ENCODE measurements at places on chromosomes 13 and 19. TPM values are rescaled to one million over a fixed set of nuclear protein-coding genes. Genes with fewer than 3 reads are reported as not detected.
A peak's percentile ranks its signal among the peaks of the same experiment; 100 is the strongest.

The CLEC11A gene
- 147 TPM for total RNA-seq

The LMTK3 gene
- total RNA-seq = 0.88 TPM

DNA sequence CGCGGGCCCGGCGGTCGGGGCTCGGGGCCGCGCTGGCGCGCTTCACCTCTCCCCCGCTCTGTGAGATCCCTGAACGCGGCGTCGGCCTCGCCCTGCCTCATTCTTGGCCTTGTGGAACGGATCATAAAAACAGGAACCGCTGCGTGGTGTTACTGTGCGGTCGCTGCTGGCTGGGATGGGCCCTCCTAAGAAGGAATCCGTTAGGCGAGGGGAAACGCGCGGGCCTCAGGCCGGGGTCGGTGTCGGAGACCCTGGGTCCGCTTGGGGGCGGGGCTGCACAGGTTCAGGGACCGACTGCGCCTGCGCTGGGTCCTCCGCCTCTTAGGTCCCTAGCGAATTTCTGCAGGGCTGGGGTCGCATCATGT lies 381 bp downstream of the CKAP2 start:
- peak; percentile 15 for DNase-seq
- H3K27ac ChIP-seq = peak overlapping the region; percentile 95
- peak overlapping the region; percentile 98 for H3K4me3 ChIP-seq
- peaks cover 15% of the 10 kb centered on the region for H3K36me3 ChIP-seq
- H3K4me1 ChIP-seq = peaks cover 73% of the 10 kb centered on the region

- H3K27me3 ChIP-seq = no peaks in the 10 kb centered on the region
- H3K36me3 ChIP-seq = peaks cover 29% of the 10 kb centered on the region
- H3K4me1 ChIP-seq = peaks cover 42% of the 10 kb centered on the region
Observed at GRCh38 chr19:10660346-10660745, 6.2 kb downstream of the ILF3 start.

DNA sequence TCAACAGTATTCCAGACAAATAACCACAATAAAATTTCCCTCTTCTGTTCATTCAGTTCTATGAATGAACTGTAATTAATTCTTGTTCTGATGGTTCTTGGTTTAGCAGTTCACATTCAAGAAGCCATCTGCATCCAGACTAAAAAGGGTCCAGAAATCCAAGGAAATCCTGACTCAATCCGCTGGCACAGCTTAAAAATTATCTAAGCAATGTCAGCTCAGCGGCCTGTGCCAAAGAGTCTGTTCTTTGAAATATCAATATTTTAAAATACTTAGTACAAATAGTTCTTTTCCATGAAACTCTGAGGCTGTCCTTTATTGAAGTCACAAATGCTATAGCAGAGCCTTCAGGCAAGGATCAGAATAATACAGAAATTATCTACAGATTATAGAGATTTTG lies 57.2 kb downstream of the DHRS12 start:
- H3K27ac ChIP-seq = no peak overlapping the region
- peaks cover 59% of the 10 kb centered on the region for H3K36me3 ChIP-seq
- H3K27me3 ChIP-seq = no peaks in the 10 kb centered on the region

DNA sequence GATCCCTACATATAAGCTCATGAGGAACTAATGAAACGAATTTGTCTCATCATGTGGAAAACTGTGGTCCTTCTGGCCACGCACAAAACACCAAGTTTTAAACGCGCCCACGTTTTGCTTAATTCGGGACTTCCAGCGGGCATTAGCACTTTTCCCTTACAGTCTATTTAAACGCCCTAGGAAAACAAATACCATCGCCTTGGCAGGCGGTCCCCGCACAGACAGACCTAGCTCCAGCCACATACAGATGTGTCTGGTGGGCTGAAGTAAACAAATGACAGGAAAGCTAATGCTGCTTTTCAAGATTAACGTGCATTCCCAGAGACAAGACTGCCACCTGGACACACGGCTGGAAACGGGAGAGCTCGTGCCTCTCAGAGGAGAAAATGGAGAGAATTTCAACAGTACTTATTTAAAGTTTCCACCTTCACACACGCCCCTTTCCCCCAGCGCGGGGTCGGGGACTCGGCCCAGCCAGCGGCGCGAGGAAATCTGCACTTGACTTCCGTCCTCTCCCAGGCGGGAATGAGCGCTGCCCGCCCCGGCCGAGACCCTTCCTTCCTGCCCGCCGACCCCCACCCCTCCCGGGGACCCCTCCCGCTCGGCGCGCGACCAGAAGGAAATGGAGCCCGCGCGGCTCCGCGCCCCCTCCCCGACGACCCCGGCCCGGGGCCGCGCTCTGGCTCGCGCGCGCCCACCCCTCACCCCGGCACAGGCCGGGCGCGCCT lies 931 bp downstream of the USP12 start:
- H3K36me3 ChIP-seq = no peaks in the 10 kb centered on the region
- peaks cover 63% of the 10 kb centered on the region for H3K4me1 ChIP-seq
- DNase-seq = peak; percentile 26

DNA sequence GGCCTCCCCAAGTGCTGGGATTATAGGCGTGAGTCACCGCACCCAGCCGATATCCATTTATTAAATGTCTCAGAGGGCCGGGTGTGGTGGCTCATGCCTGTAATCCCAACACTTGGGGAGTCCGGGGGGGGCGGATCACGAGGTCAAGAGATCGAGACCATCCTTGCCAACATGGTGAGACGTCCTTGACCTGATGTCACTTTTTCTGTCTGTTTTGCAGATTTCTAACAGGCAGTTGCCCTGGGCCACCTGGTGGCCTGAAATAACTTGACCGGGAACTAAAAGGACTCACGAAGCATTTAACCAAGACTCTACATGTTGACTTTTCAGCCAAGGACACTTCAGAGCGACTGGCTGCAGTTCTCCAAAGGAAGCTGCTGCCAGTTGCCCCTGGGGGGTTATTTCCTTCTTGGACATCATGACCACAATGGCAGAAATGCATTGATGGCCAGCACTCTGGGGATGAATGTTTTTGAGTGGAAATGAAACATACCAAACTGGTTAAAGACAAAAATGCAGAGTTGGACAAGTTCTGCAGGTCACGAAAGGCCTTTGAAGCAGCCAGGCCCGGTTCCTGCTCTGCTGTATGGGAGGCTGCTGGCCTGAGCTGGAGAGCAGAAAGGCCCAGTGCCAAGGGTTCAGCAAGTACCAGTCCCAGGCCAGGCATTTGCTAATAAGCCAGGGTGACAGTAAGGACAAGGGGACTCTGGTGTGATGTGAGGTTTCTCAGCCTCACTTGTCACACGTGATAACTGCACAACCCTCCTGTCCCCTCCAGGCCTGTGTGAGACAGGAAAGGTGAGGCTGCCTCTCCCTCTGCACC lies 8.3 kb downstream of the ZNF837 start:
- no peak for DNase-seq
- H3K4me3 ChIP-seq = no peak overlapping the region
- H3K4me1 ChIP-seq = no peaks in the 10 kb centered on the region
- no peak overlapping the region for H3K27ac ChIP-seq
- H3K36me3 ChIP-seq = no peaks in the 10 kb centered on the region

- peak within 1 kb of the TSS; percentile 98 for H3K4me3 ChIP-seq
- peak within 1 kb of the TSS; percentile 100 for H3K27ac ChIP-seq
- peaks cover 16% of the 10 kb centered on the region for H3K4me1 ChIP-seq
- peaks cover 12% of the 10 kb centered on the region for H3K36me3 ChIP-seq
Observed at GRCh38 chr19:10835754-10836478, at the start of gene TMED1. TSS of gene TMED1 (minus strand) at chr19:10836212. CDS start at chr19:10836191, 21 bp downstream.

DNA sequence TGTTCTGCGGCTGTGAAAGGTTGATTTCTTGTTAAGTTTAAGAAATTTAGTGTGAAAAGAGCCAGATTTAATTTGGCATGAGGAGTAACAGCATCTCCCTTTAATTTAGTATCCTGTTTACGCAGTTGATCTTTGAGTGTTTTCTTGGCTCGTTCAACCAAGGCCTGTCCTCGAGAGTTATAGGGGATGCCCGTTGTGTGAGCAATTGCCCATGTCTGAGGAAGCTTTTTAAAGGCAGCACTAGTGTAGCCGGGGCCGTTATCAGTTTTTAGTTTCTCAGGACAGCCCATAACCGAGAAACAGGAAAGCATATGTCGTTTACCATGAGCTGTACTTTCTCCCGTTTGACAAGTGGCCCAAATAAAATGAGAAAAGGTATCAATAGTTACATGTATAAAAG lies 47.5 kb upstream of the ZNF43 start:
- H3K4me1 ChIP-seq = no peaks in the 10 kb centered on the region
- no peak overlapping the region for H3K4me3 ChIP-seq
- no peaks in the 10 kb centered on the region for H3K27me3 ChIP-seq
- no peak for DNase-seq

DNA sequence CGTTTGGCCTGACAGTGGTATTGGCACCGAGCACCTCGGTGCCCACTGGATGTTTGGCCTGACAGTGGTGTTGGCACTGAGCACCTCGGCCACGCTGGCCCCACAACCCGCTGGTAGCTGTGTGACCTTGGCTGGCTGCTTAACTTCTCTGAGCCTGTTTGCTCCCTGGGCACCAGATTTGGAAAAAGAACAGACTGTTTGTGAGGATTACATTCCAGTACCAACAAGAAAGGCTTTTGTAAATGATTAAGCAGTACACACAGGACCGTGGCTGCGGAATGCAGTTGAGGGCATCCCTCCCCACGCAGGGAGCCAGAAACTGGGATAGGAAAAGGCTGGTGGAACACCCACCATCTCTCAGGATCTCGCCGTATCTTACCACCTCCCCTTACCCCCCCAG lies 31.9 kb downstream of the SLC25A42 start:
- no peaks in the 10 kb centered on the region for H3K27me3 ChIP-seq
- no peaks in the 10 kb centered on the region for H3K4me1 ChIP-seq
- no peak overlapping the region for H3K27ac ChIP-seq

- H3K4me3 ChIP-seq = no peak overlapping the region
- peak; percentile 43 for DNase-seq
- peaks cover 24% of the 10 kb centered on the region for H3K27me3 ChIP-seq
- H3K4me1 ChIP-seq = no peaks in the 10 kb centered on the region
- no peak overlapping the region for H3K27ac ChIP-seq
- H3K36me3 ChIP-seq = no peaks in the 10 kb centered on the region
Observed at GRCh38 chr13:26707122-26708006, 53.2 kb downstream of the GPR12 start.

DNA sequence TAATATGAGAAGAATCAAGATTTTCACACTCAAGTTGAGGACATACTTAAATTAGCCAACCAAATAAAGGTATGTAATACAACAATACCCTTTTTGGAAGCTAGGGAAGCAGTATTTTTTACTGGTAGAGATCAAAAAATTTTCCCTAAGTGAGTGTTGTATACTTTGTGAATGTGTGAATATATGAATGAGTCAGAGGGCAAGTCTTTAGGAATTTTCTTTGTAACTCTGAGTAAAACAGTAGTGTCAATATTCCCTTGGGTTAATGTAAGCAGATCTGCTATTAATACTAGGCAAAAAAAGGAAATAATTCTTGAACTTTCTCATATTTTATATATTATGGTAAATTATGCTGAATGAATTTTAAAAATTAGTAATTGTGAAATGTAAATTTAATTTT lies 1161.8 kb upstream of the MIR17HG start:
- DNase-seq = no peak
- no peak overlapping the region for H3K4me3 ChIP-seq

GRCh38 chr19:30441011-30441410 lies 68.8 kb downstream of the ZNF536 start:
- no peak overlapping the region for H3K4me3 ChIP-seq
- DNase-seq = no peak

GRCh38 chr13:106038752-106039151 lies 496.7 kb downstream of the EFNB2 start:
- H3K4me3 ChIP-seq = peak overlapping the region; percentile 14
- peak overlapping the region; percentile 48 for H3K27ac ChIP-seq

DNA sequence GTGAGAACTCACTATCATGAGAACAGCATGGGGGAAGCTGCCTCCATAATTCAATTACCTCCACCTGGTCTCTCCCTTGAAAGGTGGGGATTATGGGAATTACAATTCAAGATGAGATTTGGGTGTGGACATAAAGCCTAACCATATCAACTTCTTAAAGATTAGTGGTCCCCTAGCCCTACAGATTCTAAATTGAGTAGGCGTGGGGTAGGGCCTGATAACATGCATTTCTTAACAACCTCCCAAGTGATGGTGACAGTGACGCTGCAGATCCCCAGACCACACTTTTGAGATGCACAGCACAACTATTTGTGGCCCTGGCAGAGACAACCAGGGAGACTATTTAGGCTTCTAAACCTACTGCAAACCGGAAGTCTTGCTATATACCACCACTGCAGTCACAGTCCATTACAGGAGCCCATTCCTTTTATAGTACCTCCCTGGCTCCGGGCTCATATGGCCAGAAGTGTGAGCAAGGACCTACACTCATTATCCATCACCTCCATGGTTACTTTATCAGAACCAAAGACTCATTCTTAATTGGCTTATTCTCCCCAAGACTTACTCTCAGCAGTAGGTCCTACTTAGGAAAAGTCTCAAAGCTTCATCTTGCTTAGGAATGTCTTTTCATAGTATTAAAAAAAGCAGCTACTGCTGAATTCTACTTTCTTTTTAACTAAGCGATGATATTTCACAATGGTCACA lies 2.1 kb upstream of the DPY19L3 start:
- DNase-seq = no peak
- peaks cover 34% of the 10 kb centered on the region for H3K4me1 ChIP-seq
- H3K27ac ChIP-seq = peak overlapping the region; percentile 91
- peaks cover 9% of the 10 kb centered on the region for H3K36me3 ChIP-seq

GRCh38 chr13:77833331-77833863 lies 85.2 kb downstream of the EDNRB start:
- H3K36me3 ChIP-seq = no peaks in the 10 kb centered on the region
- DNase-seq = no peak
- H3K4me1 ChIP-seq = no peaks in the 10 kb centered on the region
- H3K27ac ChIP-seq = no peak overlapping the region

DNA sequence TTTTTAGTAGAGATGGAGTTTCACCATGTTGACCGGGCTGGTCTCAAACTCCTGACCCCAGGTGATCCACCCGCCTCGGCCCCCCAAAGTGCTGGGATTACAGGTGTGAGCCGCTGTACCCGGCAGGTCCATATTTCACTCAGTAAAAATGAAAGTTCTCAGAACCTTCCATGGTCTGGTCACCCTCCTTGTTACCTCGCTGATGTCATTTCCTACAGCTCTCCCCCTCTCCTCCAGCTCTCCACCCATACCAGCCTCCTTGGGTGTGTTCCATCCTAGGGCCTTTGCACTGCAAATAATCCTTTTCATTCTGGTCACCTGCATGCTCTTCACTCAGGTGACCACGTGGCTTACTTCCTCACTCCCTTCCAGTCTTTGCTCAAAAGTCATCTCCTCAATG lies 78.2 kb upstream of the TNFSF11 start:
- no peak overlapping the region for H3K27ac ChIP-seq
- DNase-seq = no peak
- no peaks in the 10 kb centered on the region for H3K36me3 ChIP-seq
- peaks cover 5% of the 10 kb centered on the region for H3K4me1 ChIP-seq
- H3K4me3 ChIP-seq = no peak overlapping the region
- H3K27me3 ChIP-seq = peaks cover 6% of the 10 kb centered on the region

GRCh38 chr19:51030631-51031030 lies 4.2 kb downstream of the KLK12 start:
- H3K27ac ChIP-seq = no peak overlapping the region
- H3K4me3 ChIP-seq = no peak overlapping the region
- H3K27me3 ChIP-seq = peaks cover 11% of the 10 kb centered on the region
